Stimulated activated CD8-positive, alpha-beta memory T cell treated with anti-CD3 and anti-CD28 coated beads, Interleukin-4, amount 100 ng/mL, for 48 hours (primary cell): ENCODE measurements at places on chromosomes 13 and 19.

DNA sequence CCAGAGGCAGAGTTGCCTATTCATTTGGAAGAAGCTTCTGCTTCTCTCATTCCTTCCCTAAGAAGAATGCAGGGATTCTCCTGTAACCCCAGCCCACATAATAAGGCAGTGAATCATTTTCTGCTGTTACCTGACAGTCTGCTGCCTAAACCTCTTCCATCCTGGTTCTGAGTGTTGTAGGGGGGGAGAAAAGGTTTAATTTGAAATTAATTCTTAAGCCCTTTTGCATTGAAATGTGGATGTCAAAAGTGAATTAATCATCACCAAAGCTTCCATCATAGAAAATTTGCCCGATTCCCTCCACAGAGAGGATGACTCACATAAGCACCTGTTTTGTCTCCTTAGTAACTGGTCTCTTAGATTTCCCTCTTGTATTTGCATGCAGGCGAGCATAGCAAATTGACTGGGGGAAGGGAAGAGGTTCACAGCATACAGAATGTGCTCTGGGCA lies 146.7 kb upstream of the FNDC3A start:
- no peak for DNase-seq

GRCh38 chr19:48395170-48395455 lies 1.6 kb downstream of the GRIN2D start:
- no peak for DNase-seq

GRCh38 chr19:14473978-14474578 lies 1.1 kb downstream of the PTGER1 start:
- no peak for DNase-seq

DNA sequence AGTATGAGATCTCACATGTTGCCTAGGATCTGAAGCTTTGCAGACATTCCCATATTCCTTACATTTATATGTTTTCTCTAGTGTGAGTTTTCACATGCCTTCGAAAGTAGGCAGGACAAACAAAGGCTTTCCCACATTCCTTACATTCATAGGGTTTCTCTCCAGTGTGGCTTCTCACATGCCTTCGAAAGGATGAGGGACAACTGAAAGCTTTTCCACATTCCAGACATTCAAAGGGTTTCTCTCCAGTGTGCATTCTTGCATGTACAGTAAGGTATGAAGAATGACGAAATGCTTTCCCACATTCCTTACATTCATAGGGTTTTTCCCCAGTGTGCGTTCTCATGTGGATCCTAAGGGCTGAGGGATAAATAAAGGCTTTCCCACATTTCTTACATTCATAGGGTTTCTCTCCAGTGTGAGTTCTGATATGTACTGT lies 14.2 kb downstream of the ZNF699 start:
- no peak for DNase-seq

DNA sequence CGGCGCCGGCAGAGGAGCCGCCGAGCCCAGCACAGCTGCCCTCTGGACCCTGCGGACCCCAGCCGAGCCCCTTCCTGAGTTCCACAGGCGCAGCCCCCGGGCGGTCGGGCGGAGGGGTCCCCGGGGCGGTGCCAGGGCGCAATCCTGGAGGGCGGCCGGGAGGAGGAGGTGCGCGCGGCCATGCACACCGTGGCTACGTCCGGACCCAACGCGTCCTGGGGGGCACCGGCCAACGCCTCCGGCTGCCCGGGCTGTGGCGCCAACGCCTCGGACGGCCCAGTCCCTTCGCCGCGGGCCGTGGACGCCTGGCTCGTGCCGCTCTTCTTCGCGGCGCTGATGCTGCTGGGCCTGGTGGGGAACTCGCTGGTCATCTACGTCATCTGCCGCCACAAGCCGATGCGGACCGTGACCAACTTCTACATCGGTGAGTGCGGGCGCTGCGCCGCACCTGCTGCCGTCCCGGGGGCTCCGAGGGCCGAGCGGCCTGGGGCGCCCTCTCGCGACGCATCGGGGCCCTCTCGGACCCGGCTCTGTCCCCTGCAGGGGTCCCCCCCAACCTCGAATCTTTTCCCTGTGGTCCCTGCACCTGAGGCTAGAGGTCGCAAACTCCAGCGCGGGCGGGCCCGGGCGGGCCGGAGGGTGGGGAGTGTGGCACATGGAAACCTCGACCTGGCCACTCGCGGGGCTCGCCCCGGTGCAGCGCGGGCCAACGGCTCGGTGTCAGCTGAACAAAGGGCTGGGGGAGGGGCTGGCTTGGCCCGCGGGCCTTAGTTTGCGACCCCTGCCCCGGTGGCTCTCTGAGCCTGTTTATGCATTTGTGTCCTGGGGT lies at the start of gene KISS1R:
KISS1R (plus strand) TSS at position 11 of the 829 bp plus-strand sequence; CDS start at position 181, 170 bp downstream.
- peak; percentile 66 for DNase-seq

DNA sequence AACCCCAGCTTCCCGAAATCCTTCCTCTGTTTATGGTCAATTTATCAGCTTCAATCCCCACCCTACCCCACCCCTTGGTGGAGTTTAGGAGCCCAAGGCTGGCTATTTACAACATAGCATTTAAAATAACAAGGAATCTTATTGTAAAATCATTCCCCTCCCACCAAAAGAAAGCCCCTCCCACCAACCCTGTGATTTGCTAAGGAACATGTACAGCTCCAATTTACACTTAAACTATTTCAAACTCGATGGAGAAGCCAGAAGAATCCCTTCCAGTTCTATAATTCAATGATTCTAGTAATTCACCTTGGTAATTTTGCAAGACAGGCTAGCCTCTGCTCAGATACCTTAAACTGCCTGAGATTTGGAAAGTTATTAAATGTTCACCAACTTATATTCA lies 3.0 kb downstream of the LATS2 start:
- no peak for DNase-seq

- DNase-seq: peak; percentile 67
Measured at GRCh38 chr19:7904074-7905020, 670 bp downstream of the MAP2K7 start.

DNA sequence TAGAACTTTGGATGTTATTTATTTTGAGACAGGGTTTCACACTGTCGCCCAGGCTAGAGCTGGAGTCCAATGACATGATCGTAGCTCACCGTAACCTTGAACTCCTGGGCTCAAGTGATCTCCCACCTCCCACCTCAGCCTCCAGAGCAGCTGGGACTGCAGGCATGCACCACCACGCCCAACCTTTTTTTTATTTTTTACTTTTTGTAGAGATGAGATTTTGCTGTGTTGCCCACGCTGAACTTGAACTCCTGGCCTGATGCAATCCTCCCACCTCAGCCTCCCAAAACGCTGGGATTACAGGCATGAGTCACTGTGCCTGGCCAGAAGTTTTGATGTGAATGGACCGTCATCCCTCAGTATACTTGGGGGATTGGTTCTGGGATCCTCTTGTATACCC lies 13.7 kb downstream of the ANKRD27 start:
- no peak for DNase-seq

DNA sequence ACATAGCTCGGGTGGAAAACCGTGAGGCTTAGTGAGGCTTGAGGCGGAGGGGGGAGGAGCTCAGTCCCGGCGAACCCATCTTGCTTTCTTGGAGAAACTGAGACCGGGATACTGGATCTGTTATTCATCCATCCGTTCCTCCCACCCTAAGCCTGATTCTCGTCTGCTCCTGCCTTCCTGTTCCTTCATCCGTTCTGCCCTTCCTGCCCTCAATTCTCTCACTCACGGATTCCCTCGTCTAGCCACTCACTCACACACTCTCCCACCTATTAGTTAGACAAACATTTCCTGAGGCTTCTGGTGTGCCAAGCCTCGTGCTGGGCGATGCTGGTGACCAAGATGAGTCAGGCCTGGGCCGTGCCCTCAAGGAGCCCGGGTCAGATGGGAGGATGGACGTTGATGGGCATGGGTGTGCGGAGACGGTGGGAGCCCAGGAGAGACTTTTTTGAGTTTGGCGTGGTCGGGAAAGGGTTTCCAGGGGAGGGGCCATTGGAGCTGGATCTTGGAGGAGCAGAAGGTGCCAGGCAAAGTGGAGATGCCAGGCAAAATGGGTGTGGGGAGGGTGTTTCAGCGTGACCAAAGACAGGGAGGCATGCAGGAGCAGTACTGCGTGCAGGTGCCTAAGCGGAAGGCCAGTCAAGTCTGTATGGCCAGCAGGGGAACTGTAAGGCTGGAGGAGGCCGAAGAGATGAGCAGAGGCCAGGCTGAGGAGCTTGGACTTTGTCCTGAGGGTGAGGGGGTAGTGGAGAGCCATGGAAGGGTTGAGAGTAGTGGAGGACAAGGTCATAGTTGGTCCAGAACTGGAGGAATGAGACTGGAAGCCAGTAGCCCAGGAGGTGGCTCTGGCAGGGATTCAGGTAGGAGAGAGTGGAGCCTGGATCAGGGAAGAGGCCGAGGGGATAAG lies 7.4 kb upstream of the CNFN start:
- DNase-seq: no peak

- DNase-seq: no peak
Measured at GRCh38 chr13:59734393-59734792, 429.3 kb downstream of the DIAPH3 start.

- DNase-seq: no peak
Measured at GRCh38 chr19:1164684-1165531, 9.2 kb downstream of the SBNO2 start.

GRCh38 chr13:110278859-110279258 lies 28.1 kb downstream of the COL4A1 start:
- no peak for DNase-seq

- no peak for DNase-seq
Measured at GRCh38 chr19:4456843-4457653, 546 bp downstream of the UBXN6 start.

- DNase-seq: peak; percentile 57
Measured at GRCh38 chr19:52138278-52138982, 1.3 kb downstream of the ZNF616 start.

DNA sequence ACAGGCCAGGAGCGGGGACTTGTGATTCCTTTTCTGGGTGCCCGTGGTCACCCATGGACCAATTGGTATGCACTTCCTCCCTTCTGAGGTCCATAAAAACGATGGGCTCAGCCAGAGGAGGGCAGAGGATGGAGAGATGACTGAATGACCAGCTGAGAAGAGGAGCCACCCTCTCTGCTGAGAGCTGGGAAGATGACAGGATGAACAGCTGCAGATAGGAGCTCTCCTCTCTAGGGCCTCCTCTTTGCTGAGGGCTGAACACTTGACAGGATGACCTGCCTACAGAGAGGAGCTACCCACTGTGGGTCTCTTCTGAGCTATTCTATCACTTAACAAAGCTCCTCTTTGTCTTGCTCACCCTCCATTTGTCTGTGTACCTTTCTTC lies 4.1 kb downstream of the IGFL4 start:
- DNase-seq: no peak

GRCh38 chr13:69857183-69857821 lies 250.3 kb upstream of the ATXN8OS start:
- no peak for DNase-seq

GRCh38 chr19:18659281-18660050 lies 22.6 kb downstream of the KLHL26 start:
- DNase-seq: no peak

DNA sequence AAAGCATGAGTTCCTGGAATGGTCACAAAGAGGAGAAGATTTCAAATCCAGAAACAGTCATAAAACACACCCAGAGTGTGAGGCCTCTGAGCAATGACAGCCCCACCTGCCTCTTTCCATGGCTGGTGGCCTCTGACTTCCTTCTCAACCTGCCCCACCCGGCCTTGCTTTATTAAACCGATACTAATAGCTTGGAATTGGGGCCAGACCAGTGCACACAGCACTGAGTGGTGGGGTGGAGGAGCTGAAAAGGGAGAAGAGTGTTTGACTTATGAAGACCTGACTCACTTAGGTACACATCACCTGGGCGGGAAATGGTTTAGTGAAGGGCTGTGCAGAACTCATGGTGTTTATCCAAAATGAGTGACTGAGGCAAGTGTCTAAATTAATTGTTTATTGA lies 20.7 kb upstream of the CEACAM6 start:
- DNase-seq: no peak

- no peak for DNase-seq
Measured at GRCh38 chr19:56885173-56885985, 44.9 kb upstream of the PEG3 start.

DNA sequence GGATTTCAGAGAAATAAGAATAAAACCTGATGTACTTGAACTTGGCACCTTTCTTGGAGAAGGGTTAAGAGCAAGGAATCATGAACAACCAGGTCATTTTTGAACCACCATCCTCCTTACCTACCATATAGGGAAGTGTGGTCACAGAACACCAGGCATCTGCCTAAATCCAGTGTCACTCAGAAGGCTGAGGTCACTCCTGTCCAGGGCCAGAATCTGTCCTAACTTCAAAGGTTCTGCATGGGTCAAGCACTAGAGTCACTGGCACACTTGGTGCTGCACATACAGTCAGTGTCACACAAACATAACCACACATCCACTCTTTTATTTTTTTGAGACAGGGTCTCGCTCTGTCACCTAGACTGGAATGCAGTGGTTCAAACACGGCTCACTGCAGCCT lies 1.6 kb downstream of the ZNF565 start:
- DNase-seq: no peak

DNA sequence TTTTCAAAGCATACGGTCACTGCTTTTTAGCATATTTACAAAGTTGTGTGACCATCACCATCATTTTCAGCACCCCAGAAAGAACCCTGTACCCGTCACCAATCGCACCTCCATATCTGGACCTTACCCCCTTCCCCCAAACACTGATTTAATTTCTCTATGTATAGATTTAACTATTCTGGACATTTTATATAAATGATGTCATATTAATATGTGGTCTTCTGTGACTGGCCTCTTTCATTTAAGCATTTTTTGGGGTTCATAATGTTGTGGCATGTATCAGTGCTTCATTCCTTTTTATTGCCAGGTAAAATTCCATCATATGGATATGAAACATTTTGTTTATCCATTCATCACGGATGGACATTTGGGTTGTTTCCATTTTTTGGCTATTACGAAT lies 74.0 kb downstream of the TBC1D4 start:
- DNase-seq: no peak

DNA sequence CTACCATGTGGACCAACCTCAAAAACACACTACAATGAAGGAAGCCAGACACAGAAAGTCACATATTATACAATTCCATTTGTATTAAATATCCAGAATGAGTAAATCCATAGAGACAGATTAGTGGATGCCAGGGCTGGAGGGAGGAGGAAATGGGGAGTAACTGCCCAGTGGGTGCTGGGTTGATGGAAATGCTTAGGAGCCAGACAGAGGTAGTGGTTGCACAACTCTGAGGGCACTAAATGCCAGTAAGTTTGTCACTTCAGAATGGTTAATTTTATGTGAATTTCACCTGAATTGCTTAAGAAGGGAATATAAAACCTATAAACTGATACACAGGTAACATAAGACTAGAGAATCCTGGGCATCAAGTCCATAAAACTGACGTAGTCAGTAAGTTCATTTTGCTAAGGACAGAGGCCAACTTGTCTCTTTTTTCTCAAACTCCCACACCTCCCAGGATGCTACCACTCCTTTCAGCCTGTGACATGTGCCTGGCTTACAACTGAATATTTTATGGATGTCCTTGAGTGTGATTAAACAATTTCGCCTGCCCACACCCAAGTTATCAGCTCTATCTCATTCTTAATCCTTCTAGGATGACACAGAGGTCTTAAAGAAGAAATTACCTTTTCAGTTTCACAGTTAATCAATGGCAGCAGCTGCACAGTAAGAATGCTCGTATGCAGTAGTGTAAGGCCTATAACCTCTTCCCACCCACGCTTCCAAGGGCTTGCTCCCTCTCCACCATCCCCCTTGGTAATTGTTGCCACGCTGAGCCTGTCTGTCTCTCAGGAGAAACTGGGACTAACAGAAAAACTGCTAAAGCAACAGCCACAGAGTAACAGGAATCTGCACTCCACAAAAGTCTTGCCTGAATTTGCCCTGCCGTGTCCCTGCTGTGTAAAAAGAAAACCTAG lies 5.9 kb upstream of the MLNR start:
- DNase-seq: no peak
